ENCODE measurements at places on chromosomes 11 and 22.

DNA sequence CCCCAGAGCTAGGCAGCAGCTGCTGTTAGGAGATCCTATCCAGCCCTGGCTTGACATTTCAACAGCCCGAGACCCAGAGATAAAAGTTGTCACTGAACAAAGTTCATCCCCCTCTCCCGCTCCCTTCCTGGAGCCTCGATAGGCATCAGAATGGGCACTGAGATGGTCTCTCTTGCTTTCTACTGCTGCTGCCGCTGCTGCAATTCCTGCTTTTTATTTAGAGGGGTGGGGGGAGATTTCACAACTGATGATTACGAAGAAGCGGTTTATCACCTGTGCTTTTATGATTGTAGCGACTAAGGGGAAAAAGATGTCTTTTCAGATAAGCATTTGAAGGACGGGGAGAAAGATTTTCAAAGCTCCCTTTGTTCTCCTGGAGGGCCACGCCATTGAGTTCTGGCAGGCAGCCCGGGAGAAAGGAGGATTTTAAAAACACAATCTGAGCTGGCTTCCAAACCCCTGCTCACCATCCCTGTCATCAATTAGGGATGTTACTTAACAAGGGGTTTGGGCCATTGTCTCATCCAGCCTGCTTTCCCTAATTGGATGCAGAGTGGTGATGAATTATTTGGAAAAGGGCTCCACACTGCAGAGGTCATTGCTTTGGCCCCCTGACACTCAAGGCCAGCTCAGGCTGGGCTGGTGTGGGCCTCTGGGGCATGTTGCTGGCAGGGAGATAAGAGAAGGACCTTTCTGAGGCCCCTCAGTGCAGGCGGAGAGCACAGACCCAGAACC, 344.7 kb downstream of the BUD13 start:
- no peak for DNase-seq

- DNase-seq: no peak
Measured at GRCh38 chr11:47340980-47341775, 11.3 kb downstream of the MYBPC3 start.

- peak; percentile 97 for DNase-seq
Measured at GRCh38 chr11:57639321-57640067, 10.2 kb downstream of the YPEL4 start.

- no peak for DNase-seq
Measured at GRCh38 chr11:5737670-5738392, 1.6 kb downstream of the OR56B1 start.

GRCh38 chr11:95155385-95155784, 65.7 kb downstream of the ENDOD1 start:
- no peak for DNase-seq

GRCh38 chr22:27327981-27328721, 473.4 kb downstream of the MN1 start:
- DNase-seq: peak; percentile 24

DNA sequence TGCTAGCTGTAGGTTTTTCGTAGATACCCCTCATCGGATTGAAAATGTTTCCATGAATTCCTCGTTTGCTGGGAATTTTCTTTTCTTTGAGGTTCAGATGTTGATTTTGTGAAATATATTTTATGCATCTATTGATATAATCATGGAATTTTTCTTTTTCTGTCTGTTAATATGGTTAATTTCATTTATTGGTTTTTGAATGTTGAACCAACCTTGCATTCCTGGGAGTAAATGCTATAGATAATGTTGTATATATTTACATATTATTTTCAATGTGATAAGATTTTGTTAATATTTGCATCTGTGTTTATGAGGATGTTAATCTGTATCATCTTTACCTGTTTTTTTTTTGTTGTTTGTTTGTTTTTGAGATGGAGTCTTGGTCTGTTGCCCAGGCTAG, 10.6 kb upstream of the NDUFA6 start:
- no peak for DNase-seq

DNA sequence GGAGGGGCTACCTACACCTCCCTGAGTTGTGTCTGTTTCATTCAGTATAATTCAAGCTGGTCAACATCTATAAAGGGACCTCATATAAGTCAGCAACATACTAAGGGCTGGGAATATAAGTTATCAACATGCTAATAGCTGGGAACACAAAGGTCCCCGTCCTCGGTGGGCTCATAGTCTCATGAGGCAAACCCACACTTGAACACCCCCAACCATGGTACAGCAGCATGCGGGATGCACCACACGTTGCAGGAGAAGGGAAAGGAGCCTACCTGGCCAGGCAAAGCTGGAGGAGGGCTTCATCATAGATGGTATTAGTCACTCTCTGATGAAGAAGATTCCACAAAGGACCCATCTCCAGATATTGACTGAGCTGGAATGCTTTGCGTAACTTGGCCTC, 561.8 kb upstream of the B3GAT1 start:
- DNase-seq: no peak

- no peak for DNase-seq
Measured at GRCh38 chr11:45048313-45048841, 97.7 kb upstream of the TP53I11 start.

- no peak for DNase-seq
Measured at GRCh38 chr11:79173615-79174014, 267.2 kb downstream of the TENM4 start.

GRCh38 chr11:116736763-116737162, 36.0 kb downstream of the BUD13 start:
- DNase-seq: peak; percentile 45

DNA sequence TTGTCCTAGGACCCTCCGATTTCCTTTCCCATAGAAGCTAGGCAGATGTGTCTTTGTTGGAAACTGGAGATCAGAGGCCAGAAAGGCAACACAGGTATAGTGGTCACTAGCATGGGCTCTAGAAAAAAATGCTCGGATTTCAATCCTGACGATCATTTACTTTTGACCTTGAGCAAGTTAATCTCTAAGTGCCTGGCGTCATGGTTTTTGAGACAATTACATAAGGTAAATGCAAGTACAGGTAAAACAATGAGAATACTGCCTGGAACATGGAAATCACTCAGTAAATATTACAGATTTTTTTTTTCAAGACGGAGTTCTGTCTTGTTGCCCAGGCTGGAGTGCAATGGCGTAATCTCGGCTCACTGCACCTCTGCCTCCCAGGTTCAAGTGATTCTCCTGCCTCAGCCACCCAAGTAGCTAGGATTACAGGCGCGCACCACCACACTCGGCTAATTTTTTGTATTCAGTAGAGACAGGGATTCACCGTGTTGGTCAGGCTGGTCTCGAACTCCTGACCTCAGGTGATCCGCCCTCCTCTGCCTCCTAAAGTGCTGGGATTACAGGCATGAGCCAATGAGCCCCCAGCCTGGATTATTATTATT, 1.1 kb upstream of the DENND5A start:
- DNase-seq: no peak

GRCh38 chr11:45100339-45100738, 46.1 kb upstream of the PRDM11 start:
- DNase-seq: peak; percentile 48

DNA sequence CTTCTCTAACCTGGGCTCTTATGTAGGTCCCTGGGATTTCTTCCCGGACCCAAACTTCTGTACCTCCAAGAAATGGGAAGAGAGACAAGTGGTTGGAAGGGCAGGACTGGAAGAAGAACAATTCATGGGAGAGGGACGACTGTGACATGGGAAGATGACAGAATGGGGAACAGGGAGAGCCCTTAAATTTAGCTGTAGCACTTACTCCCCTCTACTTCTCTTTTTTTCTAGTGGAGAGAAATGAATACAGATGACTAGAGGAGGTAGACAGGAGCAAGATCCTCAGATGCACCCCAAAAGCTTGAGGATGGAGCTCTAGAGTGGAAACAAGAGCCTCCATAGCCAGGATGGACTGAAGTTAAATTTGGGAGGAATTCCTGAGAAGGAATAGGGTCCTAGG, 2.3 kb downstream of the RHOG start:
- DNase-seq: no peak

DNA sequence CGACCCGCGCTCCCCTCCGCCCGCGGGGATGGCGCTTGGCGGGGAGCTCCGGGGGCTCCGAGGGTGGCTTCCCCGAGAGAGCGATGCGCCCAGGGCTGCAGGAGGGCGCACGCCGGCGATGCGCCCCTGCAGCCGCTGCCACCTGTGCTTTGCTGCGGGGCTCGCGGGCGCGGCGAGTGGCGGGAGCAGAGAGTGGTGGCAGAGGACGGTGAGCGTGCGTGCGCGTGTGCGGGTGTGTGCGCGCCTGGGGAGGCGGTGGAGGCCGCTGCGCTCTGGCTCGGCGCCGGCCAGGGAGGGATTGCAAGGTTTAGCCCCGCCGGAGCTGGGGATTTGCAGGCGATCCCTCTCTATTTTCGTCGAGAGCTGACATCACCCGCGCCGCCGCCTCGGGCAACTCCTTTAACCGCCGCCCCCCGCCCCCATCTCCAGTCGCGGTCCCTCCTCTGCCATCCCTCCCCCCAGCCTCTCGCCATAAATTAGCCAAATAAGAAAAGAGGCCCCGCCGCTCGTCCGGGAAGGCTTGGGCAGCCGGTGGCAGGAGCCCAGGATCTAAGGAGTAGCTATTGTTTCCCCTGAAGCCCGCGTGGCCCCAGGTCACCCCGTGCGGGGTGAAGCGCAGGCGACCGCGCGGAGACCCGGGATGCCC, at the start of gene SLC1A2:
TSS of gene SLC1A2 (minus strand) at position 375 of the 646 bp plus-strand sequence. CDS start 592 bp downstream, outside the sequence.
- peak; percentile 71 for DNase-seq

- no peak for DNase-seq
Measured at GRCh38 chr11:87659807-87660206, 515.4 kb downstream of the RAB38 start.

- DNase-seq: no peak
Measured at GRCh38 chr22:19109198-19110063, 12.8 kb downstream of the DGCR2 start.

- no peak for DNase-seq
Measured at GRCh38 chr11:105367129-105367528, 227.6 kb upstream of the CARD18 start.

DNA sequence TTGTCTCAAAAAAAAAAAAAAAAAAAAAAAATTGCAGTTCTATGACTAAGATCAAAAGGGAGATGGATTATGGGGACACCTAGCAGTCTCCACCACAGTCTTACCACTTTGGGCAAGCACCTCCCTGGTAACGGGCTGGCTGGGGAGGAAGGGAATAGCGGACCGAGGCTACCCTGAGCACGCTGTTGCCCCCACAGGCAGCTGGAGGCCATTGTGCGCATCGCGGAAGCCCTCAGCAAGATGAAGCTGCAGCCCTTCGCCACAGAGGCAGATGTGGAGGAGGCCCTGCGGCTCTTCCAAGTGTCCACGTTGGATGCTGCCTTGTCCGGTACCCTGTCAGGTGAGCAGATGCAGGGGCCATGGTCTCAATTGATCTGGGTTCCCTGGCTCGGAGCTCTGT, 21.2 kb downstream of the MCM5 start:
- DNase-seq: no peak

DNA sequence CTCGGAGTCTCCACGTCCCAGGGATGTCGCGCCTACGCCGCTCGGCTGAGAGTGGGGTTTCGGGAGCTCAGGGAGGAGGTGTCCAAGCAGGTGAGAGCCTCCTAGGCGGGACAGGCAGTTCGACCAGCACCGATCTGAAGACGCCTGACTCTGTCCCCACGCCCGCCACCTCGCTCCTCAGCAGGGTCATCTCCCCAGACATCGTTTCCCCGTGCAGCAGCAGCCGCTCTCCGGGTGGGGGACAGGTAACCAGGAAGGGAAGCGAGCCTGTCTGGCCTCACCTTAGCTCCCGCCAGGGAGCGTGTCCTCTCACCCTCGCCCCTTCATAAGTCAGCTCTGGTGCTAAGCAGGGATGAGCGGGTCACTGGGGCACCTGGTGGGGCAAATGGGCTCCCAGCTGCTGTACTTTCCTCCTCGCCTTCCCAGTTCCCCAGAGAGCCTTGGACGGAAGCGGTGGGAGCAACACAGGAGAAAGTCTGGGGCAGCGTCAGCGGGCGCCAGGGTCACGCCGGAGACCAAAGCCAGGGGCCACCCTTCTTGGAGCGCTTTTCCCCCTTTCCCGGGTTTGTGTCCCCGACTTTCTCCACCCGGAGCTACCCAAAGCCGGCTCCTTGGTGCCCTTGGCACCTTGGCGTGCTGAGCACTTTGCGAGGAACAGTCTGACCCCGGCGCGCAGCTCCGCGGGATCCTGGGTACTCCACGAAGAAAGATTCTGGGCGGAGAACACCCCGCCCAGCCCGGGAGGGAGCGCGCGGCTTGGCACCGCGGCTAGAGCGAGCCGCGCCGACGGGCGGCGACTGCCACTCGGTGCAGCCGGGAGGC, 1.6 kb downstream of the SPON1 start:
- no peak for DNase-seq

DNA sequence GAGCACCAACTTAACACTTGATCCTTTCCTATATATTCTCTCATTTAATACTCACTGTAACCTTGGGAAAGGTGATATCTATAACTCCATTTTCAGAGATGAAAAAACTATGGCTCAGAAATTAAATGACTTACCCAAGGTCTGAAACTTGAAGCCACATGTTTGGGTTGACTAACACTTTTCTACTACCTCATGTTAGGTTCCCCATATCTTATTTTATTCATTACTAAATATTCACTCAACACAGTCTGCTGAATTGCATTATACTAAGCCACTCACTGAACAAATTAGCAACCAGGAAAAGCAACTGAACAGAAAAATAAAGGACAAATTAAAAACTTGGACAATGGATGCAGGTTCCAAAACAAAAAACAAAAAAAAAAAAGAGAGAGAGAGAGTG, 59.9 kb downstream of the FAM168A start:
- no peak for DNase-seq

GRCh38 chr11:102470251-102470650, 17.7 kb upstream of the TMEM123 start:
- no peak for DNase-seq

DNA sequence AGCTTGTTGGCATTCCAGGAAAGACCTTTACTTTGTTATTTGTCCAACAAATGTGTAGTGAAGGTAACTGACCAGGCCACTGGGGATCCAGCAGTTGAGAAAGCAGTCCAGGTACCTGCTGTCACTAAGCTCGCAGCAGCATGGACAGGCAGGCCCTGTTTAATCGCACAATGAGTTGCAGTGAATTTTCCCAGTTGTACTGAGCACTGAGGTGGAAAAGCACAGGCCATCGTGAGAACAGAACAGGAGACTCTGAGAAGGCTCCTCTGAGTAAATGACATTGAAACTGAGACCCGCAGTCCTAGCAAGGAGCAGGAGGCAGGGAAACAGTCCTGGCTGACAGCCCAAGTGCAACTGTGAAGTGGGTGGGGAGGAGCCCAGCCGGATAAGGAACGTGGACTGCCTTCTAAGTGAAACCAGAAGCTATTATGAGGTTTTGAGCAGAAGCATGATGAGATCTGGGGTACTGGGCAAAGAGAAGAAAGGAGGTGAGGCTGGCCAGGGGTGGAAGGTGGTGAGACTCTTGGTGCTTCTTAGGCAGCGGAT, 39.8 kb upstream of the CDON start:
- DNase-seq: no peak
